Activated CD4-positive, alpha-beta T cell treated with anti-CD3 and anti-CD28 coated beads, Interleukin-10, Interleukin-2, amounts not matched to agents 100 ng/mL and 50 ng/mL, durations not matched to agents 16 hours and 8 hours (primary cell): ENCODE measurements at places on chromosomes 16 and 17.
A peak's percentile ranks its signal among the peaks of the same experiment; 100 is the strongest.

GRCh38 chr17:47693731-47694580 lies at the start of gene TBKBP1:
TSS of gene TBKBP1 (plus strand) at chr17:47694161. CDS start at chr17:47696113, 1,952 bp downstream.
- DNase-seq, result peak; percentile 59

- DNase-seq, result no peak
Observed at GRCh38 chr16:5216441-5217080, 119.0 kb upstream of the EEF2KMT start.

DNA sequence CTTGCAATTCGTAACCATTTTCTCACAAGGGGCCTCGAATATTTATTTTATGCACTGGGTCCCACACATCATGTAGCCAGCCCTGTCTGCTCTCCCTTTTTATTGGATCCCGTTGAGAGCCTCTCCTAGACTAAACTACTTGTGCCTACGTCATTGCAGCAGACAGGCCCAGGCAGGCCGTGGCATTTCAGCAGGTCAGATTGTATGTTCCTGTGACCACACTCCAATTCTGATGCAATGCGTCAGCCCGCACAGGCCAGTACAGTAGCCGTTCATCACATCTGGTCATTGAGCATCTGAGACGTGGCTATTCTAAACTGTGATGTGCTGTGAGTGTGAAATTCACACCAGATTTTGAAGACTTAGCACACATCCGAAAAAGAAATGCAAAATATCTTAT lies 42.2 kb downstream of the ABAT start:
- no peak for DNase-seq

- no peak for DNase-seq
Observed at GRCh38 chr17:78654325-78654724, 77.1 kb upstream of the DNAH17 start.
